ENCODE measurements at places on chromosomes 12 and 14.

- DNase-seq: no peak
These were observed 62.7 kb downstream of the EEA1 start for GRCh38 chr12:92866418-92866817.

- no peak for DNase-seq
These were observed 414.4 kb downstream of the FUT8 start for GRCh38 chr14:65826946-65827345.

GRCh38 chr12:43807386-43807785 lies 1.3 kb upstream of the TWF1 start:
- no peak for DNase-seq

- no peak for DNase-seq
These were observed 13.3 kb upstream of the BTG1 start for GRCh38 chr12:92158796-92159439.

- DNase-seq: no peak
These were observed 15.9 kb downstream of the RAB35 start for GRCh38 chr12:120100630-120101029.

DNA sequence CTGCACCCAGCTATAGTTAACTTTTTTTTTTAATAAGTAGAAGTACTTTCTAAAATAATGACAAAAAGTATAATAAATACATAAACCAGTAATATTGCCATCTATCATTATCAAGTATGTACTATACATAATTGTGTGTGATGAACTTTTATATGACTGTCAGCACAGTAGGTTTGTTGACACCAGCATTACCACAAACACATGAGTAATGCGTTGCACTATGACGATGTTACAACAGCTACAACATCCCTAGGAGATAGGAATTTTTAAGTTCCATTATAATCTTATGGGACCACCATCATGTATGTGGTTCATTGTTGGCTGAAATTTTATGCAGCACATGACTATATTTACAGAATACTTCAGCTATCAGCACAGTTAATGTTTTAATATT lies 62.9 kb upstream of the VSX2 start:
- DNase-seq: no peak

GRCh38 chr12:112906712-112907414 lies at the start of gene OAS1:
Gene OAS1 (plus strand): TSS chr12:112906962. CDS start chr12:112907040, 78 bp downstream.
- no peak for DNase-seq

- DNase-seq: no peak
These were observed 64.5 kb upstream of the ARHGAP5 start for GRCh38 chr14:32012571-32012970.

GRCh38 chr12:3698218-3698974 lies 54.5 kb downstream of the CRACR2A start:
- DNase-seq: no peak

- no peak for DNase-seq
These were observed 95.0 kb downstream of the TGFB3 start for GRCh38 chr14:75886636-75887348.

- DNase-seq: no peak
These were observed 34.9 kb upstream of the FAM222A start for GRCh38 chr12:109678719-109679118.

- DNase-seq: no peak
These were observed 209.0 kb upstream of the PLEKHG7 start for GRCh38 chr12:92493816-92494215.

DNA sequence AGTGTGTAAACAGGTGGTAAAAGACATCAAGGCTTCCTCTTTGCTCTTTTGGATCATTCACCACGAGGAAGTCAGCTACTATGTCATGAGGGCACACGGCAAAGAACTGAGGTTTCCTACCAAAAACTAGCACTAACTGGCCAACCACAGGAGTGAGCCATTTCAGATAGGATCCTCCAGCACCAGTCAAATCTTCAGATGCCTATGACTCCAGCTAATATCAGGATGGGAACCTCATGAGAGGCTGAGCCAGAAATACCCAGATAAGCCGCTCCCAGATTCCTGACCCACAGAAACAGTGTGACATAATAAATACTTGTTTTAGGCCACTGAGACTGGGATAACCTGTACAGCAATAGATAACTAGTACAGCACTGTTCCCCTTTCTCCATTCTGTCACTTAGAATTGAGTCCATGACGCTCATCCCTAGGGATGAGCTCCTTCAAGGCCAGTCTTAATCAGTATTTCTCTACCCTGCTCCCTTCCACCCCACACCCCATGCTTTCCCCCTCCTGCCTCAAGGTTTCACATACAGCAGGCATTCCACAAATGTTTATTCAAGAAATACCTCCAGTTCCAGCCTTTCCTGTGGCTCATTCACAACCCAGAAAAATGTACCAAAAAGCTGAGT lies 68.4 kb downstream of the PPM1H start:
- DNase-seq: no peak

DNA sequence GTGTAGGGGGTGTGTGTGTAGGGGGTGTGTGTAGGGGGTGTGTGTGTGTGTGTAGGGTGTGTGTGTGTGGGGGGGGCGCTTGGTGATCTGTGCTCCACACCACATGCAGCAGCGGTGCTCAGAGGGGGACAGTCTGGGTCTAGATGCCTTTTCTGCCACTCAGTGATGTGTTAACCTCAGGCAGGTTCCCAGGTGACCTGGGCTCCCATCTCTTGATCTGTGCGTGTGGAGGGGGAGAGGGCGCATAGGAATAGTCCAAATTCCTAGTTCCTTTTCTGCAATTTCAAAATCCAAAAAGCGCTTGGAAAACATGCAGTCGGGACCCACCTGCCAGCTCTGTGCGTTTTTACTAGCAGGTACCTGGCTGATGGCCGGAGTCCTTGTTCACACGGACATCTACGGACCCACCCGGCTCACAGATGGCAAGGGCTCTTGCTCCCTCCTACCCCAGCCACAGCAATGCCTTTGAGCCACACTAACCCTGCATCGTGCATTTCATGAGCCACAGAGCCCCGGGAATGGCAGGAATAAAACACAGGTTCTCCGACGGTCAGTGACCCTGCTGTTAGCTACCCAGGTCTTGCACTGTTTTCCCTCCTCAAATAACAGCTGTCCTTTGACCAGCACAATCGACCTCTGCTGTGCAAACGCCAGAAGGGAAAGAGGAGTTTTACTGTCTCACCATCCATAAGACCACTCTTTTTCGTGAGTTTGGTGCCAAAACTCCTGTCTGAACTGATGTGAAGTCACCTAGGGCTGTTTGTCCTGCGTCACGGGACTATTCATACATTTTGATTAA lies 120.8 kb downstream of the GLT1D1 start:
- no peak for DNase-seq

DNA sequence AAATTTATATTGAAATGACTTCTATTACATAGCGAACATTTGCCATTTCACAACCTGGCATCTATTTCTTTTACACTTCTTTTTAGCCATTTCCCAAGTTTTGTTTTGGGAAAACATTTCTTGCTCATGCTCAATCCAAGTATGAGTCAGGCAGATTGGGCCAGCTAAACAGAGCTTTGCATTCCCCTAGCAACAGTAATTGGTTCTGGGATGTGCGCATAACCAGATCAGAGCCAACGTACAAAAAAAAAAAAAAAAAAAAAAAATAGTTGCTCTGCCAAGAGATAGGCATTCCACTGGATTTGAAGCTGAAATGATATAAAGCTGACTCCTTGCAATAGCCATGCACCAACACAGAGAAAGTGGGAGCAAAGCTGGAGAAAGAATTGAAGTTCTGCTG lies 37.5 kb downstream of the PLCZ1 start:
- no peak for DNase-seq

GRCh38 chr12:96208801-96209549 lies 14.8 kb downstream of the ELK3 start:
- DNase-seq: no peak

DNA sequence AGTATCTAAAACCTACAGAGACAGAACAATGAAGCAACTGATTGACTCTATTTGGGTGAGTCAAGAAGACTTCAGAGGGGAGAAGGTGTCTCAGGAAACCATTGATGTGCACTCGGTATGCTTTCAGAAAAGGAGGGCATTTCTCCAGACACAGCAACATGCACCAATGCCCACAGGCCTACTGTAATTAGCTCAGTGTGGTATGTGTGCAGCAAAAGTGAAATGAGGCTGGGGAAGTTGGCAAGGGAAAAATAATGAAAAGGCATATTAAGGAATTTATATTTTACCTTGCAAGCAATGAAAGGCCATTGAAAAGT lies 158.4 kb upstream of the GRIP1 start:
- no peak for DNase-seq

DNA sequence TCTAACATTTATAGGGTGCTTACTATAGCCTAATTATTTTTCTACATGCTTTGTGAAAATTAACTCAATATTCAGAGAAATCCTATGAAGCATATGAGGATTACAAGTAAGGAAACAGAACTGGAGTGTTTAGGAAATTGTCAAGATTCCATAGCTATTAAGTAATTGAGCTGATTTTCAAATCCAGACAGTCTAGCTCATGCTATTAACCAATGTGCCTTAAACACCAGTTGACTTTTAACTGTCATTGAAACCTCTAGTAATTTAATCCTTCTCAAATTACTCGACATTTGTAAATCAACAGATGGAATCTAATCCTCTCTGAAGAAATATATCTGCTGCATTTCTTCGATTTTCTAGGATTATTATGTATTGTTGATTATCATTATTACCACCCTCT lies 488.9 kb downstream of the MDGA2 start:
- no peak for DNase-seq

- no peak for DNase-seq
These were observed 22.2 kb upstream of the GPR132 start for GRCh38 chr14:105087308-105087962.

- no peak for DNase-seq
These were observed 2.6 kb downstream of the IFFO1 start for GRCh38 chr12:6553051-6553868.

DNA sequence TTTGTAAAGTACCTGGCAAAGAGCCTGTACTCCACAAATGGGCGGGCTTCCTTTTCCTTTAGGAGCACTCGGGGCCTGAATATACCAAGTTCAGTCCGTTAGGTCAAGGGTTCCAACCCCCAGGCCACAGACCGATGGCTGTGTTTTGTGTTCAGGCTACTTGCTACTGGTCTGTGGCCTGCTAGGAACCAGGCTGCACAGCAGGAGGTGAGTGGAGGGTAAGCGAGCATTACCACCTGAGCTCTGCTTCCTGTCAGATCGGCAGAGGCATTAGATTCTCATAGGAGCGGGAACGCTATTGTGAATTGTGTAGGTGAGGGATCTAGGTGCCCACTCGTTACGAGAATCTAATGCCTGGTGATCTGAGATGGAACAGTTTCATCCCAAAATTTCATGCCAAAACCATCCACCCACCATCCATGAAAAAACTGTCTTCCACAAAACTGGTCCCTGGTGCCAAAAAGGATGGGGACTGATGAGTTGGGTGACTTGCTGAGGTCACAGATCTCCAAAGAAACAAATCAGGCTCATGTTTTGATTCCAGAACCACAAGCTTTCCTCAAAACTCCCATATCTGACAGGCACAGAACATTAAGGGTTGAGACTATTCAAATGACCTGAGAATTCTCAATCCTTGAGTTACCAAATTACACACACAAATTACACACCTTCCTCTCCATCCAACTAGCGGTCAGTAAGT lies 4.2 kb downstream of the CSRP2 start:
- DNase-seq: no peak

DNA sequence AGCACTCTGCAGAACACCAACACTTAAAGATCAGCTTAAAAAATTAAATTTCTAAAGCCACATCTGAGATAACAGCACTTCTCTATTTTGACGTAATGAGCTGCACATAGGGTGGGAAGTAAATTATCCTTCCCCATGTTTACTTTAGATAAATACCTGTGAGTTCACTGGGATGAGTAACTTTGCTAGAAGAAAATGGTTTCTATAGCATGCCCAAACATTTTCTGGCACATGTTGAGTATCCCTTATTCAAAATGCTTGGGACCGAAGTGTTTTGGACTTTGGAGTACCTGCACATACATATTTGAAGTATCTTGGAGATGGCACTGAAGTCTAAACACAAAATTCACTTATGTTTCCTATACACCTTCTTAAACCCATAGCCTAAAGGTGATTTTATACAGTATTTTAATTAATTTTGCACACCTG lies 6.6 kb downstream of the SLC38A2 start:
- no peak for DNase-seq

- no peak for DNase-seq
These were observed 3.1 kb upstream of the ACTR6 start for GRCh38 chr12:100197486-100197885.

DNA sequence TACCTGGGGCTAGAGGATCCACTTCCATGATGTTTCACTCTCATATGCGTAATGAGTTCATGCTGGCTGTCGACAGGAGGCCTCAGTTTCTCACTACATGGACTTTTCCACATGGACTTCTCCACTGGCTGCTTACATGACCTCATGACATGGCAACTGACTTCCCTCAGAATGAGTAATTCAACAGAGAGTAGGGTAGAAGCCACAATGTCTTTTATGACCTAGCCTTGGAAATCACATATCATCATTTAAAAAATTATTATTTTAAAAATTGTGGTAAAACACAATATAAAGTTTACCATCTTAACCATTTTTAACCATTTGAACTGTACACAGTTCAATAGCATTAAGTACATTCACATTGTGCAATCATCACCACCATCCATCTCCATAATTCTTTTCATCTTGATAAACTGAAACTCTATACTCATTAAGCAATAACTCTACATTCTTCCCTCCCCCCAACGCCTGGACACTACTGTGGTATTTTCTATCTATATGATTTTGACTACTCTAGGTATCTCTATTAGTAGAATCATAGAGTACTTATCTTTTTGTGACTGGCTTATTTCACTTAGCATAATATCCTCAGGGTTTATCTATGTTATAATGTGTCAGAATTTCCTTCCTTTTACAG lies 144.5 kb downstream of the TGFB3 start:
- no peak for DNase-seq

- no peak for DNase-seq
These were observed 520 bp downstream of the CSRP2 start for GRCh38 chr12:76878099-76878898.

GRCh38 chr12:81866081-81866480 lies 106.9 kb upstream of the PPFIA2 start:
- no peak for DNase-seq

GRCh38 chr12:121124402-121125109 lies 8.1 kb upstream of the P2RX7 start:
- DNase-seq: no peak
